H7 (cell line): ENCODE measurements at places on chromosomes 12 and 14.

GRCh38 chr12:34599530-34600513 is 577.5 kb downstream of the ALG10 start:
- peak; percentile 4 for DNase-seq

DNA sequence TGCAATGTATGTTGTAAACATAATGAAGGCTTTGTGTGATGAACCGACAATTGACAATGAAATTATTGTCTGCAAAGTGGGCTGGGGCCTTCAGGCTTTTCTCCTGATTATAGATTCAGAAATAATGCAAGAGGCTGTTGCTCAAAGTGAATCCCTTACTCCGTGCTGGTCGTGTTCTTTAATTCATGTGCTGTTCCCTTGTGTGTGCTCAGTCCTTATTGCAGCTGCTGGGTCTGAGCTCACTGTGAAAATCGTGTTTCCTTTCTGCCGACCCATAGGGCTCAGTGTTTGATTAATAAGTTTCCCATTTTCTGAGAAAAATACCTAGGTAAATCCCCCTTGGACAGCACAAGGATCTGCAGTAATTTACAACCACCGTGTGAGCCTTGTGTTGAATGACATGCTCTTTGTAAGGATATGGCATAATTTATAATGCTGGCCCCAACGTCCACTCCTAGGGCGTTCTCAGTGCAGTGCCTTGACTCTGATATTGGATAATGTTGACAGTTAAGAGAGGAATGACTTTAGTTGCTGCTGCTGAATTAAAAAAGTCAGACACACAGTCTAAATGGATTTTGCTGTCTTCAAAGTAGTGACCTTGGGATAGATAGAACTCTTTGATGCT is 81.6 kb downstream of the RGS6 start:
- DNase-seq = no peak

DNA sequence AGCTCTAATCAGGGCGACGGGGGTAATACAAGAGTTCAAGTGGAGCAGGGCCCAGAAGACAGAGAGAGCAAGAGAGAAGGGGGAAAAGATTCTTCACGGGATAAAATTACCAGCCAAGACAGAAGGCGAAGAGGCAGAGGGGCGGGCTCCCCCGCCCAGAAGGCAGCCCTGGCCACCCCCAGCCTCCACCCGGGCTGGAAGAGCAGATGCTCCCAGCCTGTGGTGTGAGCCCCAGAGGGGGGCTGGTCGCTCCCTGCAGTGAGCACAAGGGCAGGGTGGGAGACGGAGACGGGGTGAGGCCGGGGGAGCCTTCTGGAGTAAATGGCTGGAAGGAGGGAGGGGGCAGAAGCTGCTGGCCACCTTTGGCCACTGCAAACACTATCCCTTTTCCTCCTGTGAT is 1035.6 kb downstream of the VRK1 start:
- peak; percentile 28 for DNase-seq

- DNase-seq = no peak
Measured at GRCh38 chr12:97595426-97595831, 132.8 kb downstream of the RMST start.
